Activated naive CD4-positive, alpha-beta T cell treated with anti-CD3 and anti-CD28 coated beads, Interleukin-2, amount 50 U/mL, for 72 hours (primary cell): ENCODE measurements at places on chromosomes 5 and 9.

GRCh38 chr5:84032324-84032723 lies 311.7 kb upstream of the HAPLN1 start:
- DNase-seq: no peak

DNA sequence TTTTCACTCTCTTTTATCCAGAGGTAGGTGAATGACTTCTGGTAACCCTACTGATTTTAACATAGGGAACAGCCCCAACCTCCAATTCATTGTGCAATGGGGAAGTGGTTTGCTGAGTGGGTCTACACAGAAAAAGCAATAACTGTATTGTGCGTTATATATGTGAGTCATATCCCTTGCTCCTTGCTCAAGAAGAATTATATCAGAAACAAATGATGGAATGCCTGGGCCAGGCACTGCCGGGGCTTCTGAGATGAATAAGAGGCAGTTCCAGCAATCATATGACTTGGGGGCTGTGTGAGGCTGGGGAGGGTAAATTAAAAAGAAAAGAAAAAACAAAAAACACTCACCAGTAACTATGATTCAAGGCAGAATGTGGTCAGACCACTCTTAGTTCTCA lies 79.2 kb upstream of the ABCA1 start:
- no peak for DNase-seq

GRCh38 chr9:109119439-109120203 lies at the start of gene TMEM245:
TMEM245 (minus strand) TSS chr9:109119947; CDS start chr9:109119913, 34 bp downstream.
- DNase-seq: peak; percentile 86

DNA sequence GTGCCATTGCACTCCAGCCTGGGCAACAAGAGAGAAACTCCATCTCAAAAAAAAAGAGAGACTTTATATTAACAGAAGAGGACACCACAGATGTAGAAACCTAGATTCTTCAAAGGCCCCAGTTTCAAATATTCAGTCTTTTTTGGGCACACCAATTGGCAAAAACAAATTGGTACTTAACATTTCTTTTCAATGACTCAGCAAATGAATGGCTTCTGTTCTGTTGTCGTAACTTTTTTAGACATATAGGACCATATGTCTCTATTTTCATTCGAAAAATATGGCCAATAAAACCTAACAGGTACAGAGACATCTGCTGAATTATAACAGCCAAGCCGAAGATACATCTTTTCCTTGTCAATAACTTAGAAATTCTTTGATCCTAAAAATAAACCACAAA lies 212.8 kb downstream of the EBF1 start:
- no peak for DNase-seq

DNA sequence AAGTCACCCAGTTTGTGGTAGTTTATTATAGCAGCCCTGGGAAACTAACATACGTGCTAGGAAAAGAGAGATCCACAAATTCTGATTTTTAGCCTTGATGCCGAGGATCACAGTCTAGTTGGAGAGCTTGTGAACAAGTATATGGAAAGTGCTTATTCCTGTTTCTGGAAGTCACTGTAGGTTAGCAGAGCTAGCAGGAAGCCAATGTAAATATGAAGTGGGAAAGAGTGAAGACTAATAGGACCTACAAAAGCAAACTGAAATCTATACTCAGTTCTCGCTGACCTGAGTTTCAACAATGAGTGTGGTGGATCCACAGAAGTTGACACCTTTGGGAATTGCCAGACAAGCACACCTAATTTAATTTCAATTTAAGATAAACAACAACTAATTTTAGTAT lies 254.9 kb downstream of the PLK2 start:
- no peak for DNase-seq

DNA sequence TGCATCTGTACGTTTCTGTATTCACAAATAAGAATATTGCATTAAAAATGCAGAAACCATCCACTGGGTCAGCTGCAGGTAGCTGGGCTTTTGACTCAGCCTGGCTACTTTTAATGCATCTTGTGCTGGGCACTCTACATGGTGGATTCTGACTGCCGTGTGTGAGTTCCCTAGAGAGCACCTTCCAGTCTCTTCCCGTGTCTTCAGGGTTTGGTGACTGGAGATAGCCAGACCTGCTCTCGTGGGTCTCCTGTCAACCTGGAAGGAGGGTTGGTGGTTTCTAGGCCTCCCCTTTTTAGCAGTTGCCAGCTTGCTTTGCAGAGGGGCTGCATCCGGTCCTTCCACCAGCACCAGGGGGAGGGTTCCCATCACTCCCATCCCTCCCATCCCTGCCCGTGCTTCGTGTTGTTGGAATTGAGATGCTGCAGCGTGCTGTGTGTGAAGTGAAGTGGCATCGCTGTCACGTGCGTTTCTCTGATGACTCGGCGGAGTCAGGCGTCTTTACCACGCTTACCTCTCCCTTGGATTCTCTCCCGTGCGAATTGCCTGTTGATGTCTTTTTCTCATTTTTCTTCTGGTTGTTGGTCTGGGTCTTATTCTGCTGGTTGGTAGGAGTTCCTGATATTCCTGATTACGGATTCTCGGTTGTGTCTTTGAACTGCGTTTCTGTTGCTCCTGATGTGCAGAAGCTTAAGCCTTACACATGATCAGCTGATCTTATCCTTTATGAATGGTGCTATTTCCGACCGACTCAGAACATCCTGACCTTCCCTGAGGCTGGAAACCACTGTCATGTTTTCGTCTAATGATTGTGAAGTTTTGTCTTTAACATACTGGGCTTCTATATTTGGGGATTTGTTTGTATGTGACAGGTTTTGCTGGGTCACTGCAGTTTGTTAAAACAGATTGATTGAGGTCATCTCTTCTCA lies 16.9 kb downstream of the FBXW5 start:
- no peak for DNase-seq

DNA sequence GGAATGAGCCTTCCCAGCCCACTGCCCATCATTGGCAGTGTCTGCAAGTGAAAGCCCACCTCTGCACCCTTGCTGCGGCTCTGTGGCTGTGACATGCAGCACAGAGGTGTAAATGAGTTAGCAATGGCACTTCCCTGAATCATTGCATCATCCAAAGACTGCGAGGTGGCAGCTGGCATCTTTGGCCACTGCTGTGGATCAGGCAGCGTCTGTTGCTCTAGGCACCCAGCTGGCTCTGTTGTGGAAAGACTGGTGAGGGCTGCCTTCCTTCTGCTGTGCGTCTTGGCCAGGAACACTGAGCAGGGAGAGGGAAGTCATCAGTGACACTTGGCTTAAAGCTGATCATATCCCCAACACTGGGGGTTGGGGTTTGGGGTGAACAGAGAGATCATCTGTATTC lies 64.5 kb downstream of the MFAP3 start:
- DNase-seq: no peak

DNA sequence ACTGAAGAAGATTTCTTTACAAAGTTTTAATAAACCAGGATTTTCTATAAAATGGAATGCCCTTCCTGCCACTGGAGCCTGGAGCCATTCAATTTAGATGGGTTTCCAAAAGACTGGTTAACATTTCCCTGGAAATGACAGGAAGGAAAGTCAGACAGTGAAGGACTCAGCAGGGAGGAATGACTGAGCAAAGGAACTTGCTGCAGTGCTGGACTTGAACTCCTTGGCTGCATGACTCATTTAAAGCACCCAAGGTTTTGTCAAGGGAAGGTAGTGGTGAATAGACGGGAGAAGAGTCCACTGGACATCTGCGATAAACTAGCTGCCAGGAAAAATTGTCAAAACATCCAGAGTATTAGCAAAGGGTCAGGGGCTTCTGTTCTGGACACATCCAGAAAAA lies 163.8 kb upstream of the SLC28A3 start:
- no peak for DNase-seq

DNA sequence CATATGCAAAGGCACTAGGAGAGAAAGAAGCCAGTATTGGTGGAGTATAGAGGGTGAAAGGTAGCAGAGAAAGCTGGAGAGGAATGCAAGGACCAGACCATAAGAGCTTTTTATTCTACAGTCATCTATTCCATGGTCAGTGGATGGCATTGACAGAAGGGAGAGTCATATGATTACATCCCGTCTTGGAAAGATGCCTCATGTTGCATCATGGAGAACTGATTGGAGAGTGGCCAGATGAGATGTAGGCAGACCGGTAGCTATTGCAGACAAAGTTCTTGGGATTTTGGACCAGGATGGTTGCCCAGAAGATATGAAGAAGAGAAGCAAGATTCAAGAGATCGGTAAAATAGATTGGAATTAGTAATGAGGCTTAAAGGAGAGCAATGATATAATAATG lies 260.7 kb downstream of the CHSY3 start:
- no peak for DNase-seq

DNA sequence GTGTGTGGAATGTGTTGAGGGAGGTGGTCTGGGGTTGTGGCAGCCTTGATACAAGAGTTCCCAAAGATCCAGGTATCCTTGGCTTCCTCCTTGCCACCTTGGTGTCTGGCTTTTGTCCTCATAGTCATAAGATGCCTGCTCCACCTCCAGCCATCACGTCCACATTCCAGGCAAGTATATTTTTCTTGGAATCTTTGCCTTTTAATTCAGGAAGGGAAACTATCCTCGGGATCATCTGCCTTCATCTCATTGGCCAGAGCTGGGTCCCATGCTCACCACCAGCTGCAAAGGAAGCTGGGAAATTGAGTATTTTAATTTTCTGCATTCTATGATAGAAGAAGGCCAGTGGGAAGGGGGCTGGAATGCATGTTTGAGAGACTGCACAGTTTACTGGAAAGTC lies 186.7 kb downstream of the C9orf50 start:
- DNase-seq: no peak

DNA sequence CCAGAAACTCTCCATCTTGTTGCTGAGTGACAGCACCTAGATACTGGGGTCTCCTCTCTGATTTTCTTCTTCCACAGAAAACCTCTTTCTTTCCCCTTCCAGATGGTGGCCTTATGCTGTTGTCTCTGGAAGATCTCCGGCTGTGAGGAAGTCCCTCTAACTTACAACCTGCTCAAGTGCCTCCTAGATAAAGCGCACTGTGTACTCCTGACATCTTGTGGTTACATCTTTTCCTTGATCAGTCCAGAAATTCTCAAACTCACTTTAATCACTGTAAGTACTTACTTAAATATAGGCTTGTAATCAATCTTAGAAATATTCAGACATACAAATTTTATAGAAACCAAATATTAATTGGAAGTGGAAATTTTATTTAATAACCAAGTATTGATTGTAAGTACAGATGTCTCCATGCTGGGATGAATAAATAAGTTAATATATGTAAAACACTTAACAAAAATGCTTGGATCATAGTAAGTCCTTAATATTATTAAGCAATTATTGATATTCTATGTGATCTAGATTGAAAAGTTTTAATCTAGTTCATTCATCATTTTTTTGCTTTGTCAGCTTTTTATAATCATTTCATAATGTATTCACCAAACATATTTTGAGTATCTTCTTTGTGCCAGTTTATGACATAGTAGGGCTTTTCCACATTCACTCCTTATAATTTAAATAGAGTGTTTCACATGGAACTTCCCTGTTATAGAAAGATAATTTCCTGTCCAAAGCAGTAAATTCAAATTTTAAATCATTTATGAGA lies 1381.4 kb upstream of the CDH6 start:
- DNase-seq: no peak

DNA sequence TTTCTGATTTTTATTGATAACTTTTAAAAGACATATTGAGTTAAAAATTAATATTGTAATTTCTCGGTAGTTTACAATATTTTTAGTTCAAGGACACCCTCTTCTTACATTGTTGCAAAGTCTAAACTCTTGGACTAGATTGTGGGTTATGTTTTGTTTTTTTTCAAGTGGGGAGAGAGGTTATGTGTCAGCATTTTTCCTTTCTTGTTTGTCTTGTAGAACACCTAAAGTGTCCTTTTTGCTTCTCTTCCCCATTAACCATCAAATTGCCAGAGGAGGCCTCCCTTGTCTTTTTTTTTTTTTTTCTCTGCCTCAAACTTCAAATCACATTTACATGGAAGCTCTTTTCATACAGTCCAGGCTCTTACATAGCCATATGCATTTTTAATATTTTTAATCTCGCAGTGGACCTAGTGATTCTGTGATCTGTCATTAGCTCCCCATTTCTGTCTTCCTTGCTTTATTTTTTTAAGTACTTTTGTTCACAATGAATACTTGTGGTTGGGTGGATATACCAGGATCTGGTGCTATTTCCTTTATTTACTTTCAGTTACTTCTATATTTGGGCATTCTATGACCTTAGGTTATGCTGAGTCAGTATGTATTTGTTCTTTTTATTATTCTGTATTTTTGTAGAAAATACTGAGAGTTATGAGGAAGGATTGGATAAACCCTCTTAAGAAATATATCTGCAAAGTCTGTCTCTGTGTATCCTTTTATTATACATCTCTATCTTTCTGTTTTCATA lies 2280.6 kb upstream of the ACO1 start:
- no peak for DNase-seq

GRCh38 chr5:136199408-136199807 lies 6.4 kb upstream of the SMIM32 start:
- DNase-seq: no peak

DNA sequence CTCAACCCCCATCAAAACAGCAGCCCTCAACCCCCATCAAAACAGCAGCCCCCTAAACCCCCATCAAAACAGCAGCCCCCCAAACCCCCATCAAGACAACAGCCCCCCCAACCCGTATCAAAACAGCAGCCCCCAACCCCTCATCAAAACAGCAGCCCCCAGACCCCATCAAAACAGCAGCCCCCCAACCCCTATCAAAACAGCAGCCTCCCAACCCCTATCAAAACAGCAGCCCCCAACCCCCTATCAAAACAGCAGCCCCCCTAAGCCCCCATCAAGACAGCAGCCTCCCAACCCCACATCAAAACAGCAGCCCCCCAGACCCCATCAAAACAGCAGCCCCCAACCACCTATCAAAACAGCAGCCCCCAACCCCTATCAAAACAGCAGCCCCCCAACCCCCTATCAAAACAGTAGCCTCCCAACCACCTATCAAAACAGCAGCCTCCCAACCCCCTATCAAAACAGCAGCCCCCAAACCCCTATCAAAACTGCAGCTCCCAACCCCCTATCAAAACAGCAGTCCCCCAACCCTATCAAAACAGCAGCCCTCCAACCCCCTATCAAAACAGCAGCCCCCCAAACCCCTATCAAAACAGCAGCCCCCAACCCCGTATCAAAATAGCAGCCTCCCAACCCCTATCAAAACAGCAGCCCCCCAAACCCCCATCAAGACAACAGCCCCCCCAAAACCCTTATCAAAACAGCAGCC lies 1.2 kb downstream of the TPPP start:
- no peak for DNase-seq

DNA sequence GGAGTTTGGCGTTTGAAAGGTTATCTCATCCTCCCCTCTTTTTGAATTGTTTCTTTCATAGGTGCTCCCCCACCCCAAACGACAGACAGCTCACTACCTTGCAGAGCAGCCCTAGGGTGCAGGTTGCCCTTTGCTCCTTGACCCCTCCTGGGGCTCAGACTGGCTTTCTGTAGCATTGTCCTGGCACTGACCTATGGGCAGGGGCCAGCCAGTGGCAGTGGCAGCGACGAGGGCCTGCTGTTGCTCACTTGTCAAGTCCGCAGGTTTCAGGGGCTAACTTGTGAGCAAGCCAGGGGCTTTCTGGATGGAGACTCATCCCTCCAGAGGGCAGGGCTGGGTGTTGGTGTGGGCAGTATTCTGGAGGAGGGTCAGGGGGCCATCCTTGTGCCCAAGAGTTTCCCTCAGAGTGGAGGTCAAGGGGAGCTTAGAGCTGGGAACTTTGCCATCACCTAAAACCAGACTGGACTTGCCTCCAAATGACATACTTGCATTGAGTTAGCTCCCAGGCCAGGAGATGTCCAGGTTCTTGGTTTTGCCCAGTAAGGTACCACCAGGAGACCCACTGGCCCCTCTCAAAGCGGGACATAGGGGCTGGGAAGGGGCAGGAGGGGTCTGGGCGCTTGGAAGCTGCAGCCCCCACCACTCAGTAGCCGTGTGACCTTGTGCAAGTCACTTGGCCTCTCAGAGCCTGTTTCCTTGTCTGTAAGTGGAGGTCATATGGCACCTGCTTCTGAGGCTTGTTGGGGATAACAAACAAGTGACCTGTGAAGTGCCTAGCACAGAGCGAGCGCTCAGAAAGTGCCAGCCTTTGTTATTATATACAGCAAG lies 53.5 kb upstream of the CDKN2AIPNL start:
- DNase-seq: no peak
